ENCODE measurements at places on chromosomes 4 and X.

- peak; percentile 68 for DNase-seq
Measured at GRCh38 chr4:118773429-118773792, 62.5 kb downstream of the SEC24D start.

- peak; percentile 41 for DNase-seq
Measured at GRCh38 chr4:78659264-78659663, 107.7 kb downstream of the ANXA3 start.

DNA sequence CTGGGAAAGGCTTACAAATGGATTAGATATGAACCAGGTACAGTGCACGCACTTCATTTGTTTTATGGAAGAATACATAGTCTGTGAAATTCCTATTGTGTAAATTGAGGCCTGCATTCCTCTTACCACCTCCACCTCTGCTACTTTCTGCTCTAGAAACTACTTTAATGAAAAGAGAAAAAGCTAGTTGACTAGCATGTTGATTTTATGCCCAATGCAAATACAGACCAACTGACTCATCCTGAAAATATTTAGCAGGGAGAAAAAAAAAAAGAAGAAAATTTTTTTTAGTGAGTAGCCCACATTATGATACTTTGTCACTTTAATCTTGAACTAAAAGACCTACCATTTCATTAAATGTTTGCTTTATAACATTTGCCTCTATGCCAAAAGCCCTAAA, 41.2 kb downstream of the DCLK2 start:
- DNase-seq = peak; percentile 67

- DNase-seq = no peak
Measured at GRCh38 chrX:110404376-110404775, 45.7 kb downstream of the RTL9 start.

GRCh38 chrX:138018145-138018799, 452.3 kb downstream of the ZIC3 start:
- no peak for DNase-seq

Data from EL (cell line).